Fibroblast of mammary gland (primary cell): ENCODE measurements at places on chromosomes 13 and 19.
A peak's percentile ranks its signal among the peaks of the same experiment; 100 is the strongest.

- DNase-seq = peak; percentile 60
Measured at GRCh38 chr19:13262450-13262849, 112.2 kb downstream of the IER2 start.

- peak; percentile 96 for DNase-seq
Measured at GRCh38 chr19:778910-779653, 18.2 kb upstream of the PTBP1 start.

- no peak for DNase-seq
Measured at GRCh38 chr19:12141405-12141736, 1.2 kb upstream of the ZNF20 start.

DNA sequence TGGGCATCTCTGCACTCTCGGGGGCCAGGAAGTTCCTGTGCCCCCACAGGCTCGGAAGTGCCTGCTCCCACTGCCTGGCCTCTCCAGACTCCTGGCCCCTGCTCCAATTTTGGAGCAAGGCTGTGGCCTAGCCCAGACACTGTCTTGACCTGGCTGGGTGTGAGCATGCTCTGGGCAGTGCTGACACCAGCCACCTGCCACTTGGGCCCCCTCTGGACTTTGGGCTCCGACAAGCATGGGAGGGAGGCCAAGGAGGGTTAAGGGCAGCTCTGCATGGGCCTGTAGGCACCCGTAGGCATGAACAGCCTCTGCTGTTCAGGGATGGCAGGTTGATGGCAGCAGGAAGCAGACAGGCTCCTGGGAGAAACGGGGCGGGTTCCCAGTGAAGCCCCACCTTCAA is 26.0 kb upstream of the RBM26 start:
- DNase-seq = no peak

- DNase-seq = no peak
Measured at GRCh38 chr13:110045919-110046318, 259.5 kb upstream of the IRS2 start.

DNA sequence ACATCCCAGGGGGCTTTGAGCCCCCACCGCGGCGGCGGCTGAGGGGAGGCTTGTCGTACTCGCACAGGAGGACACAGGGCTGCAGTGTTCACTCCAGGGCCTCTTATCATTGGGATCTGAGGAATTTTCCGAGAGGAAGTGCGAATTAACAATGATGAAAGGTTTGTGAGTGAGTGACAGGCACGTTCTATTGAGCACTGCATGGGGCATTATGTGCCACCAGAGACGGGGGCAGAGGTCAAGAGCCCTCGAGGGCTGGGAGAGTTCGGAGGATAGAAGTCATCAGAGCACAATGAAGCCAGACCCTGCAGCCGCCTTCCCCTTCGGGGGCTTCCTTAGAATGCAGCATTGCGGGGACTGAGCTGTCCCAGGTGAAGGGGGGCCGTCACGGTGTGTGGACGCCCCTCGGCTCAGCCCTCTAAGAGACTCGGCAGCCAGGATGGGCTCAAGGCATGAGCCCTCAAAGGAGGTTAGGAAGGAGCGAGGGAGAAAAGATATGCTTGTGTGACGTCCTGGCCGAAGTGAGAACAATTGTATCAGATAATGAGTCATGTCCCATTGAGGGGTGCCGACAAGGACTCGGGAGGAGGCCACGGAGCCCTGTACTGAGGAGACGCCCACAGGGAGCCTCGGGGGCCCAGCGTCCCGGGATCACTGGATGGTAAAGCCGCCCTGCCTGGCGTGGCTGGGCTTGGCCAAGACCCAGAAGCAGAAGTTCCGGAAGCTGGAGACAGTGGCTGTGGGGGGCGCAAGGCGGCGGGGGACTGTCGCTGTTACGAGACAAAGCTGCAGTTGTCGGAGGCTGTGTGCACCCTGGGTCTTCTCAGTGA is 53.9 kb downstream of the MCF2L start:
- no peak for DNase-seq

- DNase-seq = no peak
Measured at GRCh38 chr19:43362745-43363144, 9.3 kb downstream of the CD177 start.

DNA sequence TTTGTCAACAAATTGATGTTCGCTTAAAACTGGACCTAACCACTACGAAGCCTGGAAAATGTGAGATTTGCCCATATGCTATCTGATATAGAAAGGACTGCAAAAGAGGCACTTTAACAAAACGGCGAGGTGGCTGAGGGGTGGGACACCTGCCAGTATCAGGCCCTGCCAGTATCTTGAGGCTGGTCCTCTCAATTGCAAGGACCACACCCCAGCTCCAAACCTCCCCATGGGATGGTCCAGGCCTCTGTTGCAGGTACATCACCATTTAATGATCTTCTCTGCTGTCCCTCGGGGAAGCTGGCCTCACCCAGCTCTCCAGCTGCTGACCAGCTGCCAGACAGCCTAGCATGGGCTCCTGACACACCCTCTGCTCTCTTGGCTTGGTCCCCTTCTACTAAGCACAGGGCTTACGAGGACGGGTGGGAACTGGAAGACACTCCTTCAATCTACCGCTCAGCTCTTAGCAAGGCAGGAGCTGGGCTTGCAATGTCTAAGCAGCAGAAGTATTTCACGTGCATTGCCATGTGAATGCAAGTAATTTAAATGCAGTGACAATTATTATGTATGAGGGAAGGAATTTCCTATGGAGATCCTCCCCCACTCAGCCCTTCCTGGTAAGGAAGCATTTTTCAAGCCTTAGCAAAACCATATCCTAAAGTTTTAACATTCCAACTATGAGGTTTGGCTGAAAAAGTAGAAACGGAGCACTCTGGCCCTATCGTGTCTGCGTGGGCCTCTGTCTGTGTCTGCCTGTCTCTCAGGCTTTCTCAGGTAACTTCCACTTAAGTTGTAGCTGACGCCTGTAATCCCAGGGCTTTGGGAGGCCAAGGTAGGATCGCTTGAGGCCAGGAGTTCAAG is 63.9 kb downstream of the LATS2 start:
- peak; percentile 94 for DNase-seq

- no peak for DNase-seq
Measured at GRCh38 chr19:4639531-4640246, 373 bp downstream of the TNFAIP8L1 start.

GRCh38 chr19:38661996-38662395 is 14.5 kb downstream of the ACTN4 start:
- no peak for DNase-seq

DNA sequence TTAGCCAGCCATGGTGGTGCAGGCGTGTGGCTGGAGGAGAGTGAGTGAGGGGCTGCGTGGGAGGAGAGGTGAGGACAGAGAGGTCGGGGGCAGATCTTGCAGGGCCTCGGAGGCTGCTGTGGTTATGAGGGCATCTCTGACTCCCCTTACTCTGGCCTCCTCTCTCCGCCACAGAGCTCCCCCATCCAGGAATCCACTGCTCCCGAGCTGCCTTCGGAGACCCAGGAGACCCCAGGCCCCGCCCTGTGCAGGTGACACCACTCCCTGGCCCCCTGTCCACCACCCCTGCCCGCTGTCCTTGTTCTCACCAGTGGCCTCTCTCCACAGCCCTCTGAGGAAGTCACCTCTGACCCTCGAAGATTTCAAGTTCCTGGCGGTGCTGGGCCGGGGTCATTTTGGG is 7.8 kb downstream of the PTGER1 start:
- no peak for DNase-seq

GRCh38 chr13:93378184-93378583 is 151.6 kb downstream of the GPC6 start:
- DNase-seq = no peak

- DNase-seq = no peak
Measured at GRCh38 chr13:33968520-33969507, 150.9 kb downstream of the RFC3 start.

GRCh38 chr13:105972306-105972721 is 563.1 kb downstream of the EFNB2 start:
- DNase-seq = no peak

DNA sequence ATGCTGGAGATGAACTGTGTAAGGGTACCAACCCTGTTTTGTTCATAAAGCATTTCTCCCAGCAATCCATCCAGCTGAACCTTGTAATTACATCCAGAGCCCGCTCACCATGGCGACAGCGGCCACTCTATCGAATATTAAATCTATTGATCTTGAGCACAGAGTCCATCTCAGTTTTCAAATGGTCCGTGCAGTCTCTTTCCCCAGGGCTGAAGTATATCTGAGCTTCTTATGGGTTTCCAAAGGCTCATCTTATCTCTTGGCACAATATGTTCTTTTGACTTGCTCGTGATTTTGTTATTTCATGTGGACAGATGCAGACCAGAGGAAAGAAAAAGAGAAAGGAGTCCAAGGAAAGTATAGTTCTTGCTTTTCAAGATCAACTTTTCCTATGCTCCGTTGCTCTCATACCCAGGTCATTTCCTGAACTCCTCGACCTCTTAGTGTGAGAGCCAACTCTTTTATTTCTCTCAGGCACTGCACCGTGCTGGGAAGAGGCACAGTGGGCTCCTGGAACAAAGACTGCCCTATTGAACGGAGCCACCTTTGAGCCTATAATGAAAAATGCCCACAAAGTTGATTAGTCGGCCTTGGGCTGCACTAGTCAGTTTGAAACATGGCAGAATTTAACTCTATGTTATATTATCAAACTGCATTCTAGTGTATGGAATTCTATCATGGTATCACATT is 66.7 kb downstream of the RFC3 start:
- no peak for DNase-seq

- no peak for DNase-seq
Measured at GRCh38 chr13:64985075-64985474, 2245.1 kb downstream of the PCDH9 start.

DNA sequence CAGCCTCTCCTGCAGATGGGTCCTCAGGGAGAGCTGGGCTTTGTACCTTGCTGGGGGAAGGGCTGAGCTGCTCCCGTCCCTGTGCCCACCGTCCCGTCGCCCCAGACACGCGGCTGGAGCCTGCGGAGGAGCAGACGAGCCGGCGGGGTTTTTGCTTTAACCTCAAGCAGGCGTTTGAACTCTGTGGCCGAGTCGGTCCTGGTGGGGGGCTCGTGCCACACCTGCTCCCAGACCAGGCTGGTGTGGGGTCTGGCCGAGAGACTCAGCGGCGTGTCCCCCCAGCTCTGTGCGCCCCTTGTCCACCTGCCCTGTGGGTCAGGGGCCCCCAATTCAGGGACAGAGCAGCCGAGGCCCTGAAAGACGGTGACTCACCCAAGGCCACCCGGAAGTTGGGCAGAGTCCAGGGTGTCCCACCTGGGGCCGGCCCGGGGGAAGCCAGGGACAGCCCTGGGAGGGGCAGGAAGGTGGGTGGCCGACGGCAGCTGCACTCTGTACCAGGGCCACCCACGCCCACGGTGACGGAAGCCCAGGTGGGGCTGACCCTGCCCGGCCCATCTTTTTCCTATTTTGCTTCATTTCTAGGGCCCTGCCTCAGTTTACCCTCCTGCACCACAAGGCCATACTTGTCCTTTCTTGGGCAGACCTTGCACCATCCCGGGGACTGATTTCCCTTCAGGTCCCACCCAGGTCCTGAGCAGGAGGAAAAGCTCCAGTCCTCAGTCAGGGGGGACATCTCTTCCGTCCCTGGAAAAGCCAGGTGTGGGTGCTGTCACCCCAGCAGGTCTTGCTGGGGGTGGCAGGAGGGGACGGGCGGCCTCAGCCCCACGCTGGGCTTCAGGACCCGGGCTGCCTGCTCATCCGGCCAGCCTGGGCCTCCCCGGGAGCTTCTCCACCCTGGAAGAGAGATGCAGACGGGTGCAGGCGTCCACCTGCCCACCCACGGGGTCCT is 5.3 kb downstream of the EFNA2 start:
- DNase-seq = no peak

DNA sequence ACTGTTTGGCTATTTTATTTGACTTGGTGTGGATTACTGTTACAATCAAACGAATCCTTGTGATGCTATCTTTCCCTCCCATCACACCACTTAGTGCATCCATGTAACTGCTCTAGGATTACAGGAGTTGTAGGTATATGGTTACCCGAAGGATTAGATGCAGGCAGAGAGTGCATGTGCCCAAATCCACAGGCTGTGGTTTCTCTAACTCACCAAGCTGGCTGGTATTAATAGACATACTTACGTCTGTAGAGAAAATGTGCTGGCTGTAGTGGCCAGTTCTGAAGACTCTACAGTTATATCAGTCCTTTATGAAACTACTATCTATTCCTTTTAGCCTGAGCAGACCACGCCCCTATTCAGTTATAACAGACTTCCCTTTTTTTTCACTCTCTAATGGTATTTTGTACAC is 1.1 kb upstream of the HMGB1 start:
- peak; percentile 14 for DNase-seq

- DNase-seq = no peak
Measured at GRCh38 chr19:40803857-40804782, 5.1 kb downstream of the EGLN2 start.

- DNase-seq = no peak
Measured at GRCh38 chr13:99303863-99304521, 3.2 kb downstream of the GPR183 start.

- DNase-seq = peak; percentile 2
Measured at GRCh38 chr19:37635076-37636056, 19.9 kb downstream of the ZFP30 start.

DNA sequence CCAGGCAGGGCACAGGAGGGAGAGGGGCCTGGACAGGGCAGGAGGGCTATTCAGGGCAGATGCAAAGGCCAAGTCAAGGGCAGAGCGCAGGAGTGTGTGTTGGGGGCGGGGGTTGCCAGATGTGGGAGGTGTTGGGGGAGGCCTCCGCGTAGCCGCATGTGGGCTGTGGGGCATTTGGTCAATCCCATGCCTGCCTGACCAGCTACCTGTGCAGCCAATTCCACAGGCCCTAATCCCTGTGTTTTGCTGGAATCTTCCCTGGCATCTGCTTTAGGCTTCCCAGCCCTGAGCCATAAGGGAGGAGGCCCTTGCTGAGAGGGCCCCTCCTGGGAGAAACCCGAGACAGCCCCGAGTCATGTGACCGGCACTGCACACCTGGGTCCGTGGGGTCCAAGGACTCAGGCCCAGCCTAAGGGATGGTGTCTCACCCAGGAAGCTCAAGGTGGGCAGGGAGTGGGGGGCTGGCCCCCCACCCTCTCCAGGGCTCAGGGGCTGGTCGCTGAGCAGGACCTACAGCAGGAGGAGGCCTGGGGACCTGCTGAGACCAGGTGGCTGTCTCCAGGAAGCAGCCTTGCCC is 20.3 kb downstream of the RFX1 start:
- DNase-seq = no peak

DNA sequence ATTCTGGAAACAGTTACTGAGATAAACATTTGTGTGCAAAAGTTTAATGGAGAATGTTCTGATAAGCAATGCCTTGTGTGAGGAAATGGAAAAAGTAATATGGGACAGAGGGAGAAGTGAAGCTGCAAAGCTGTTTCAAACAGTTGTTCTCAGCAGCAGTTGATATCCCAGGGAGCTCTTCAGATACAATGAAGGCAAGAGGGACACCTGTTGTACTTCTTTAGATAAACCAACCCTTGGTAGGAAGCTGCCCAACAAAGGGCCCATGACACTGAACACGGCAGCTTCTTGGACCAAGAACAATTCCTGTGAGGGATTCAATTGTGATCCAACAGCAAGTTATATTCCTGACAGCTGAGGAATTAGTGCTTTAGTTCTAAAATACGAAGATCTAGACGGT is 894.3 kb upstream of the PCDH20 start:
- DNase-seq = no peak
